CD4-positive, alpha-beta T cell treated with Interleukin-4 for 1 hour (primary cell): ENCODE measurements at places on chromosomes 5 and 9.

GRCh38 chr5:1744393-1745122 lies 55.1 kb downstream of the MRPL36 start:
- no peak for DNase-seq

DNA sequence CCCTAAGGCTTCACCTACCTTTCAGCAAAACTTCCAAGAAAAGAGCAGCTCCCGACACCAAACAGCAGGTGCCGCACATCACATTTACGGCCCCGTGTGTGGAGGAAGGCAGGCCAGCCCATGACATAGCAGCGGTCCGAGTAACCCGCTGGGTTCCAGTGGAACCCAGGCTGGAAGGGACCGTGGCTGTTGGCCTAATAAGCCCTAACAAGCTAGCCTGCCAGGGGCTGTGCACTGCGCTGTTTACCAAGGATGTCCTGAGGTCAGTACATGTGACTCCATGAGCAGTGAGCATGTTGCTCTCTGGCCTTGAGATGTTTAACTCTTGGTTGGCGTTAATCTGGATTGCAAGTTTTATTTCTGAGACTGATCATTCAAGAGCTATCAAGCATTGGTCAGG lies 131.5 kb downstream of the FSTL4 start:
- DNase-seq: no peak

GRCh38 chr5:140383300-140383699 lies 18.3 kb upstream of the ANKHD1 start:
- DNase-seq: no peak

DNA sequence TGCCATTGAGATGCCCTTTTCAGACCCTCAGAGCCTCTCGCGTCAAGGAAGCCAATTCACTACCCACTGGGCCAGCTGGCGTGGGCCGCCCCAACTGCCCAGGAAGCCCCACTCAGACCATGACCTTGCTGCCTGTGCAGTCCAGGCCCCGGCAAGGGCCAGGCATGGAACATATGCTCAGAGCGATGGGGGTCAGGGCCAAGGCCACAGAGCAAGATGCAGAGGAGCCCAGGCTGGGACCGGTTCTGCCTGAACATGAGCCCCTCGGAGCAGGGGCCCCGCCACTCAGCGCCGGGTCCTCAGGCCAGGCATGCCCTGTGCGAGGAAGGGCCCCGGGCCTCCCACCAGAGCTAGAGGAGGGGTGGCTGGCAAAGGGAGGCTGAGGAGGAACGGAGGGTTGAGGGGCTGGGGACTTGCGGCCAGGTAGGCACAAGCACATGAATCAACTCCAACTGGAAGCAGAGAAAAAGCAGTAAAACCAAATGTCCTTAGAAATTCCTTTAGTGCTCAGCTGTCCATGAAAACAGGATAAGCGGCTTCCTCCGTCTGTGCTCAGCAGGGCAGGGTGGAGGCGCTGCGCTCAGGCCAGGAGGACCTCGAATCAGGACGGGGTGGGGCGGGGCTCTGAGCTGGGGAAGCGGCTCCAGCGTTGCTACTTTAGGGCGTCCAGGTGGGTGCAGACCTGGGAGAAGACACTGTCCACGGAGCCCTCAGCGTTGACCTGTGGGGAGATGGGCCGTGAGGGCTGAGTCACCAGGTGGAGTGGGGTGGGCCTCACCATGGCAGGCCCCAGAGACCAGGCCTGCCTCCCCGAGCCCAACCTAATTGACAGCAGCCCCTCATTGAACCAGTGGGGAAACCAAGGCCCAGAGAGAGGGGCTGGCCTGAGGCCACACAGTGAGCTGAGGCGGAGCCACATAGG lies 9.9 kb downstream of the AK1 start:
- DNase-seq: no peak

GRCh38 chr9:91714020-91714806 lies 235.8 kb downstream of the ROR2 start:
- DNase-seq: no peak

GRCh38 chr5:150303660-150304386 lies 1.1 kb upstream of the ARSI start:
- DNase-seq: no peak

DNA sequence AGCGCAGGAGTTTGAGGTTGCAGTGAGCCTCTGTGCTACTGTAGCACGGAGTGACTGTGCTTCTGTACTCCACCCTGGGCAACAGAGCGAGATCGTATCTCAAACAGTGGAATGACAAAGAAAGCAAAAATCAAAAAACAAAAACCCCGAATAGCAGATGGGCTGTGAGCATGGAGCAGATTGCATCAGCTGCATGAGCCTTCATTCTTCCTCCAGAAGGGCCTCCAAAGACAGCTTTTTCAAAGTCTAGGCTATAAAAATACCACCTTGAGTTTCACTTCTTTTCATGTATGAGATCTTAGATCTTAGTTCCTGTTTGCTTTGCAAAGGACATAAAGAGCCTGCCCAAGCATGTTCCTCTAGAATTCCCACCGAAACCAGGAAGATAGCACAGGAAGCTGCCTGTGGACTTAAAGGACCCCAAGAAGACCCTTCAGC lies 15.0 kb upstream of the HSPB3 start:
- no peak for DNase-seq

DNA sequence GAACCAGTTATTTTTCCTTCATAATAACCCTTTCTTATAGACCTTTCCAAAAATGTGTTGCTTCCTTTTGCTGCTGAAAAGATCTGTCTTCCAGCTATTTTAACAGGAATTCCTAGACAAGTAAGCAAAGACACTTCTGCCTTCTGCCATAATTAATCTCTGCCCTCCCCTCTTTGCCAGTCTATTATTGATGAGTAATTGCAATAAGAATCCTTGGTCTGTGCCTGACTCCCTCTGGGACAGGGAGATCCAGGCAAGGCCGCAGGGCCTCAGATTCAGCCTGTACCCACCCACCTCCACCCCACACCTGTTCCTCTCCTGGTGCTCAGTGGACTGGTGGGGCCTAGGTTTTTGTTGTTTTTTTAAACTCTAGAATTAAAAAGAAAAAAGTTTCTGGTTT lies 8.3 kb downstream of the FOXD1 start:
- DNase-seq: no peak

GRCh38 chr5:25948278-25948677 lies 1090.1 kb downstream of the CDH9 start:
- DNase-seq: no peak

DNA sequence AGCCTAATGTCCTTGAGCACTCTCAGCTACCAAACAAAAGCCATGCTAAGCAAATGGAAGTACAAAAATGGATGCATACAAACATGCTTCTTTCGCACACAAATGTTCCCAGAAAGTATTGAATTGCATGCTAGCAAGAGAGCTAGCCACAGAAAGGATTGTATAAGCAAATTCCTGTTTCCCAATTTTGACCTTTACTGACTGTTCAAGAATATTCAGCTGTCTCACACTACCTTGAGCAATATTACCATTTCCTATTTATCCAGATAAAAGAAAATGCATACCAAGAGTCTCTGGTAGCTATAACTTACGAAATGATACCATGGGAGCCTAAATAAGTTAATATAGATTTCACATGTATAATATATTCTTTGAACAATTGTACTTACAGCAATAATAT lies 264.6 kb downstream of the TMEM167A start:
- DNase-seq: no peak

GRCh38 chr9:30075451-30076199 lies 2308.8 kb upstream of the ACO1 start:
- DNase-seq: no peak

DNA sequence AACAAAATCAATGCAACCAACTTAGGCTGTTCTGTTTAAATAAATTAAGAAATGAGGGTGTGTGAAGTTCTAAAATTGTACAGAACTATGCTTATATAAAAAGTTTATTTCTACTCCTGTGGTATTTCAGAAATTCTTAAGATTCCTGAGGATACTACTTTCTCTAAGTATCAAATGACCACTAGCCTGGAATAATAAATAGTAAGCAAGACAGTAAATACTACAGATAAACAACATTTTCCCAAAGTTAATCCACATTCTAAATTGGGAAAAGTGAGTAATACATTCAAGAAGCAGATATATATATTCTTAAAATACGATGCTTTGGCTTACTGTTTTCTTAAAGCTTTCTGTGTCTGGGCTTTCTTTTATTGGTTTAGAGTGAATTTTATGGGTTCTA lies 29.5 kb downstream of the CCNH start:
- DNase-seq: no peak

- no peak for DNase-seq
Observed at GRCh38 chr5:143258559-143259253, 144.8 kb downstream of the NR3C1 start.

- no peak for DNase-seq
Observed at GRCh38 chr5:147565524-147565923, 55.7 kb upstream of the DPYSL3 start.

DNA sequence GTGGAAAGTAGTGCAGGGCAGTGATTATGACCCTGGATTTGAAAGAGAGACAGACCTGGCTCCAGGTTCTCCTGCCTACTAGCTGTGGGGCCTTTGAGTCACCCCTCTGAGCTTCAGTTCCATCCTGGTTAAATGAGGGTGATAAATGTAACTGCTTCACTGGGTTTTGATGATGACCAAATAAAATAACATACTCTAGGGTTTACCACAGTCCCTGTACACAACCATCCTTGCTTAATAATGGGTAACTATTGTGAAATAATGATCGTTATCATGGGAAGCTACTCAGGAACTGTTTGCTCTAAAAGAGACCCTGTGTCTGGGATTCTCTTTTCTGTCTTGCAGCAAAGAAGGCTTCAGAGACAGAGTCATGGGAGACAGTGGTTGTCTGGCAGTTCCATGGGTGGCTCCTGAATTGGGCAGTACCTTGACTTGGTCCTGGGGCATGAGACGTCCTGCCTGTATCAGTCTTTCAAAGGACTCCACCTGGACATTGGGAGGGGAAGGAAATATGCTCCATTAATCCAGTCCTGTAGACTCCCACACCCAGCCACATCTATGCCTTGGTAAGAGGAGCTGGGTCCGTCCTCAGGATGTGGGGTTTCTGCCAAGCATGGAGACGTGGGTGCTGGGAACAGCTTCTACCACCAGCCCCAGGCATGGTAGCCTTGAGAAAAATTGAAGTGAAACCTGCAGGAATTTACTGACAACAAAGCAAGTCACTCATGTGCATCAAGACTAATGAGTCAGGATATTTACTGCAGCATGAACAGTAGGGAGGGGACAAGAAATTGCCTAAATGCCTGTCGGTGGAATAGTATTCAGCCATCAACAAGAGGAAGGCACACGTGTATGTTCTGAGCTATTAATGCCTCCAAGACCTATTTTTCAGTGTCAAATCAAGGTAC lies 23.4 kb downstream of the AKNA start:
- DNase-seq: no peak

GRCh38 chr5:123089914-123090660 lies 1.0 kb downstream of the PRDM6 start:
- no peak for DNase-seq
